Activated CD8-positive, alpha-beta T cell treated with anti-CD3 and anti-CD28 coated beads, Interleukin-2, amount 10 ng/mL, durations not matched to agents 7 days and 5 days (primary cell): ENCODE measurements at places on chromosomes 3 and 15.

DNA sequence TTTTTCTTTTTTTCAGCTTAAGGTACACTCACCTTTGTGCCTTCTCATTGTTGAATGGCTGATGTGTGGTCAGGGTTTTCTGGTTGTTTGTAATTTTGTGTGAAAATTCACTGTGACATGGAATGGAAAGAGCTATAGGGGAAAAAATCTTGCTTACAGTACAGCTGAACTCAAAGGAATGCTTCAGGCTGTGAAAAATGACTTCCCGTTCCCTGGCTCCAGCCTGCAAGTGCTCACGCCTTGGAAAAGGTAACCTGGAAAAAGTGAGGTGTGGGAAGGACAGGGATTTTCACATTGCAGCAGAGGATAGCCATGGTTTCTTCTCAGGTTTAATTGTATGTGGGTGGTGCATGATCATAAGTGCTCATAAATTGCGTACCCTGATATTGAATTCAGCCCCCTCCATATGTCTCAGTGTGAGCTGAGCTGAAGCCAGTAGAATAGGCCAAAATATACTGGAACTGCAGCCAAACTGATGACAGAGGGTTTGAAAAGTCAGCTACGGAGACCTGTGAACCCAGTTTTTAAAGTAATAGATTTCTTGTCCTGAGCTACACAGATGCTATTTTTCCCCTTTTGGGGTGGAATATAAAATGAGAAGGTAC is 228.7 kb upstream of the RASGRP1 start:
- no peak for DNase-seq

- DNase-seq = no peak
These were observed 84.1 kb upstream of the HACD2 start for GRCh38 chr3:123668906-123669305.

DNA sequence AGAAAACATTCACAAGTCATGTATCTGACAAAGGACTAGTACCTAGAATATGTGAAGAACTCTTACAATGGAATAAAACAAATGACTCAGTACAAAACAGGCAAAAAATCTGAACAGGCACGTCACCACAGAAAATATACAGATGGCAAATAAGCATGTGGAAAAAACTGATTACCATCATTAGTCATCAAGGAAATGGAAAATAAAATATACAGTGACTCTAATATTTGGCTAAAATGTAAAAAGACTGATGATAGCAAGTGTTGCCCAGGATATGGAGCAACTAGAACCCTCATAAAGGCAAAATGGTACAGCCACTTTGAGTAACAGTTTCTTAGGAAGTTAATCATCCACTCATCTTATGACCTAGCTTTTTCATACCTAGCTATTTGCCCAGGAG is 95.8 kb upstream of the ABHD17C start:
- no peak for DNase-seq

GRCh38 chr3:118108769-118109168 is 925.9 kb downstream of the IGSF11 start:
- no peak for DNase-seq

GRCh38 chr3:188284455-188285212 is 130.7 kb downstream of the LPP start:
- no peak for DNase-seq

- DNase-seq = no peak
These were observed 54.4 kb downstream of the CD47 start for GRCh38 chr3:108036401-108036800.

DNA sequence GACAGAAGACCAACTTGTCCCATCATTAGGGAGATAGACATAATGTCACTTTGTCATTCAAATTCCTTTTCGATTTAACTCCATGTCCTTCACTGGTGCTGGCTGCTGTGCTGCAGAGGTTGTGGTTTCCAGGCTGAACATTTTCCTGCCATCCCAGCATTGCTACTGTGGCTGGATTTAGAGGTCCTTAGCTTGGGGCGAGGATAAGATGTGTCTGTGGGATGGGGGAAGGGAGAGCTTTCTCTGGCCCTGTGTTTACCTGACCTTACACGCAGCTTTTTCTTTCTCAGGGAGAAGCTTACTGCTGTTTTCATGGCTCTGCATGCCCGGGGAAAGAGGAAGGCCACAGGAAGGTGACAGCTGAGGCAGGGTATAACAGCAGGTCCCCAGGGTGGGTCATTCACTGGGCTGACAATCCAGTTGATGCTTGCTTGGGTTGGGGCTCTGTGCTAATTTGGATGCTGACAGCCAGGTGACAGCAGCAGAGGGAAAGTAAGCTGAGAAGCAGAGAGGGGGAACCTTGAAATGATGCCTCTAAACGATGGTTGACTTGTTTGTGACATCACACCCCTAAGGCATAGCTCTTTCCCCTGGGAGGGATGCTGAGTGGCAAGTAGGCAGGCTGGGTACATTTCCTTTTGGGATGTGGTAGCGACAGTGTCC is 326.9 kb upstream of the CTNNB1 start:
- DNase-seq = no peak

DNA sequence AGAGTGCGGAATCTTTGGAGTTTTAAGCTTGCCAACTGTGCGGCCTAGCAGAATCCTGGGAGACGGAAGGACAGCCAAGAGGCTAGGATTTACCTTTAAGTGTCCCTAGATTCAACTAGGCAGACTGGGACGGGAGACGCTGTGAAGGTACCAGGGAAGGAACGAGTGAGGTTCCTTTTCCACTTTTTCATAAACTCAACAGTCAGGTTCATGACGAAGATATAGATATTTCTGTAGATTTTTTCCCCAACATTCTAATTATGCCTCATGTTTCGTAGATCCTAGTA is 564 bp upstream of the GABPB1 start:
- no peak for DNase-seq

- DNase-seq = peak; percentile 47
These were observed 15.4 kb upstream of the ZNF774 start for GRCh38 chr15:90336705-90337141.

DNA sequence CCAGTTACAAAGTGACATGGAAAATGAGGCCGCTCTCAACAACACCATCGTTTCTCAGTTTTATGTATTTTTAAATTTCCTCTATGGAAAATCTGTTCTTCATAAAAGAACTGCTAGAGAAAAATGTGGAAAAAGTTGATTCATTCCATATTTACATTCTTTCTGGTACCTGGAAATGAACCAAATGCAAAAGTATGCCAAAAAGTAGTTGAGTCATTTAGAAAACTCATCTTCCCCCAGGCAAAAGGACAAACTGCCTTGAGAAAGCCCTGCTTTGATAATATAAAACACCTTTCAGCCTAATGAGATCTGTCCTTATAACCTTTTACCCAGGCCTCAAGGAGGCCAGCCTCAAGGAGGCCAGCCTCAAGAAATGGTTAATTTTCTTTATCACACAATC is 283.0 kb upstream of the VEPH1 start:
- DNase-seq = no peak

GRCh38 chr15:101810456-101810855 is 1.5 kb upstream of the OR4F15 start:
- DNase-seq = no peak

DNA sequence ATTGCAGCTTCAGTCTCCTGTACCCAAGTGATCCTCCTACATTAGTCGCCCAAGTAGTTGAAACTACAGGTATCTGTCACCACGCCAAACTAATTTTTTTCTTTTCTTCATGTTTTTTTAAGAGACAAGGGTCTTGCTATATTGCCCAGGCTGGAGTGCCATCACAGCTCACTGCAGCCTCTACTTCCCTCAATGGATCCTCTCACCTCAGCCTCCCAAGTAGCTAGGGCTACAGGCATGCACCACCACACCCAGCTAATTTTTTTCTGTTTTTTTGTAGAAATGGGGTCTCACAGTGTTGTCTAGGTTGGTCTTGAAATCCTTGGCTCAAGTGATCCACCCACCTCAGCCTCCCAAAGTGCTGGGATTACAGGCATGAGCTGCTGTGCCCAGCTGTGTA is 89.5 kb downstream of the ZNF609 start:
- no peak for DNase-seq
